Activated CD8-positive, alpha-beta T cell treated with anti-CD3 and anti-CD28 coated beads for 36 hours (primary cell): ENCODE measurements at places on chromosomes 1 and 21. TPM values are rescaled to one million over a fixed set of nuclear protein-coding genes. Genes with fewer than 3 reads are reported as not detected.

GRCh38 chr1:153592748-153593147 is 20.2 kb downstream of the S100A16 start:
- peaks cover 7% of the 10 kb centered on the region for H3K4me1 ChIP-seq
- DNase-seq, result no peak
- H3K27ac ChIP-seq, result no peak overlapping the region
- H3K27me3 ChIP-seq, result no peaks in the 10 kb centered on the region
- no peaks in the 10 kb centered on the region for H3K36me3 ChIP-seq

GRCh38 chr1:88923224-88923623 is 31.9 kb upstream of the GTF2B start:
- H3K36me3 ChIP-seq, result peaks cover 76% of the 10 kb centered on the region
- H3K27ac ChIP-seq, result no peak overlapping the region
- H3K4me3 ChIP-seq, result no peak overlapping the region
- DNase-seq, result no peak
- H3K4me1 ChIP-seq, result no peaks in the 10 kb centered on the region
- H3K27me3 ChIP-seq, result no peaks in the 10 kb centered on the region

DNA sequence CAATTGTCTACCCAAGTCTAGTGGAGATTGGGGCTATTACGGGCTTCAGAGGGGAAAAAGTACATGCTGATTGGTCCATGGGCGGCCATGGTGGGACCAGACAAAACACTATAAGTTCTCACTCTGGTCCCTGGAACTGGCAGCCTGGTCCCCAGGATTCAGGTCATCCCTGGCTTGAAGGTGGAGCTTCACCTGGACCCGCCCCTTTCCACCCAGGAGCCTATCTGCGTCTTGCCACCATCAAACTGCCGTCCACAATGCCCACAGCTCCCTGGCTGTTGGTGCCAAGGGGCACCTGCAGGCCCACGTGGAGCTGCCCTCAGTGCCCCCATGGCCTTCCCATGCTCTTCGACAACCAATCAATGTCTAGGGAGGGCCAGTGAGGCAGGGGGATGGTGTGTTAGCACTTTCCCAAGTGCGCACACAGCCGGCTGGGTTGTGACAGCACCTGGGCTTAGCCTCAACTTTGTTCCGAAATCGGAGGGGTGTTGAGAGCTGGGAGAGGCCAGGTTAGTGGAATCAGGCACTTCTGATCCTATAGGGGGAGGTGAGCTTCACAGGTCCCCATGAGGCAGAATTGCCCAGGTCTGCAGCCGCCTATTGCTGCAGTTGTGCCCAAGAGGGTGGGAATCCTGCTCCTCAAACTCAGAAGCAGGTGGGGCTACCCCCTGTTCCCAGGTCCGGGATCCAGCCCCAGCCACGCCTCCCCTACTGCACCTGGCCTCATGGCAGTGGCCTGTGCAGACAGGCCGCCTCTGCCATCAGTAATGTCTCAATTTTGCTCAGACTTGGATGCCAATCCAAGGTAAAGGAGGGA is 1369.4 kb upstream of the PRMT6 start:
- no peak for DNase-seq
- H3K36me3 ChIP-seq, result no peaks in the 10 kb centered on the region
- H3K27me3 ChIP-seq, result no peaks in the 10 kb centered on the region
- no peaks in the 10 kb centered on the region for H3K4me1 ChIP-seq

Gene LRRC40
- total RNA-seq, result 21.0 TPM

- H3K36me3 ChIP-seq, result no peaks in the 10 kb centered on the region
- no peak overlapping the region for H3K4me3 ChIP-seq
- H3K27me3 ChIP-seq, result peaks cover 1% of the 10 kb centered on the region
- no peak overlapping the region for H3K27ac ChIP-seq
- DNase-seq, result peak; percentile 8
Measured at GRCh38 chr1:10730985-10731384, 65.5 kb downstream of the CASZ1 start.

Gene OBSCN
- total RNA-seq, result 21.6 TPM

DNA sequence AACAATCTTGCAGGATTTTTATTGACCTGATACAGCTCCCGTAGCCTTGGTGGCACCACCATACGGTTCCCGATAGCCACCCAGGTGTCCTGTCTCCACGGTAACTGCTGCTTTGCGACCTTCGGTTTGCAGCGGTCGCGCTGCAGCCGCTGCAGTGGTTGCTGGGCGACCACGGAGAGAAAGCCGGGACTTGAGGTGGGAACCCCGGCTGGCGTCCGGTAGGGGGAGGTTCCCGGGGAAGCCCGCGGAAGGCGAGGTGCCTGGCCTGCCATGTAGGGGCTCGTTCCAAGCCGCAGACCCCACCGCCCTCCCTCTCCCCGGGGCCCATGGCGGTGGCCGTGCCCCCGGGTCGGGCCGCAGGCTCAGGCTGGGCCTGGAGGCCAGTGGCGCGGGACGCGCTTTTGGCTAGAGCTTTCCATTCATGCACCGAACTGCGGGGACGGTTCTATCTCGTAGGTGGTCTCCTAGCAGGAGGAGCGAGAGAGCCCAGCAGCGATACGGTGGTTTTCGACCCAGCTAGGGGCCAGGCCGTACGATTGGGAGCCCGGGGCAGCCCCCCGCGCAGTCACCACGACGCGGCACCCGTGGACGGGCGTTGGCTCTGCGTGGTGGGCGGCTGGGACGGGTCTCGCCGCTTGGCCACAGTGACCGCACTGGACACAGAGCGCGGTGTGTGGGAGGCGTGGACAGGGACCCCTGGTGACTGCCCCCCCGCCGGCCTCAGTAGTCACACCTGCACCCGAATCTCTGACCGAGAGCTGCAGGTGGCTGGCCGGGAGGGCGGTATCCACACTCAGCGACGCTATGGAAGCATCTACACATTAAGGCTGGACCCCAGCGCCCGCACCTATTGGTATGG is at the start of gene KLHDC9:
Gene KLHDC9, plus strand, starts transcription at position 152 of the 859 bp plus-strand sequence. Its CDS starts 175 bp downstream, at position 327.
- peak; percentile 86 for DNase-seq
- H3K27ac ChIP-seq, result peak within 1 kb of the TSS; percentile 87
- no peaks in the 10 kb centered on the region for H3K27me3 ChIP-seq
- H3K4me3 ChIP-seq, result peak within 1 kb of the TSS; percentile 83
- H3K4me1 ChIP-seq, result peaks cover 45% of the 10 kb centered on the region
- peaks cover 23% of the 10 kb centered on the region for H3K36me3 ChIP-seq

GRCh38 chr1:115640384-115640783 is 1.4 kb upstream of the VANGL1 start:
- H3K4me1 ChIP-seq, result peaks cover 11% of the 10 kb centered on the region
- DNase-seq, result no peak
- peaks cover 28% of the 10 kb centered on the region for H3K27me3 ChIP-seq
- H3K4me3 ChIP-seq, result no peak overlapping the region

Gene AJAP1
- 0.78 TPM for total RNA-seq

DNA sequence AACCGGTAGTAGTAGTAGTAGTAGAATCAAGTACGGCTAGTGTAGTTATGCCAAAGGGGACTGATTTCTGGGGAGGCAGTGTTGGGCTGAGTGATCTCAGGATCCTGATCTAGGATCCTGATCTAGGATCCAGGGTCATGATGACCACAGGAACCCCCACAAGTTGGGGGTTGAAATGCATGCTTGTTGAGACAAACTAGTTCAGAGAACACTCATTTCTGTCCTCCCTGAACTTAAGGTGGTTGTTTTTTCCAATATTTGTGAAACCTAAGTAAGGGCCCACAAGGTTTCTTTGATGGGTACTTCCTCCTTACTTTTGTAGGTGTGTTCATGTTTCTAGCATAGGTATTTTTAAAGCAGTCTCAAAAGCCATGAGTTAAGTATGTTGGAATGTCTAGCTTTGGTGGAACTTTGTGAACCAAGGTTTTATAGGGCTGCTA is 33.9 kb upstream of the PDC start:
- no peak overlapping the region for H3K27ac ChIP-seq
- no peaks in the 10 kb centered on the region for H3K36me3 ChIP-seq
- H3K27me3 ChIP-seq, result no peaks in the 10 kb centered on the region
- no peak overlapping the region for H3K4me3 ChIP-seq
- peaks cover 7% of the 10 kb centered on the region for H3K4me1 ChIP-seq
- peak; percentile 5 for DNase-seq

Gene PLA2G4A
- not detected for total RNA-seq

DNA sequence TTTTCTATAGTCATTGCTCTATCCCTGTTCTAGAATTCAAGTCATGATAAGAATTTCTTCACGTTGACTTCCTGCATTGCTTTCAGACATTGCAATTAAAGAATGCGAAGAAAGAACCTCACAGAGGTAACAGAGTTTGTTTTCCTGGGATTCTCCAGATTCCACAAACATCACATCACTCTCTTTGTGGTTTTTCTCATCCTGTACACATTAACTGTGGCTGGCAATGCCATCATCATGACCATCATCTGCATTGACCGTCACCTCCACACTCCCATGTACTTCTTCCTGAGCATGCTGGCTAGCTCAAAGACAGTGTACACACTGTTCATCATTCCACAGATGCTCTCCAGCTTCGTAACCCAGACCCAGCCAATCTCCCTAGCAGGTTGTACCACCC is 10.6 kb downstream of the APCS start:
- no peak overlapping the region for H3K4me3 ChIP-seq
- H3K4me1 ChIP-seq, result peaks cover 2% of the 10 kb centered on the region
- no peak overlapping the region for H3K27ac ChIP-seq
- peaks cover 41% of the 10 kb centered on the region for H3K27me3 ChIP-seq

Gene OR10J5
- not detected for total RNA-seq

Gene PAX7
- total RNA-seq, result not detected

DNA sequence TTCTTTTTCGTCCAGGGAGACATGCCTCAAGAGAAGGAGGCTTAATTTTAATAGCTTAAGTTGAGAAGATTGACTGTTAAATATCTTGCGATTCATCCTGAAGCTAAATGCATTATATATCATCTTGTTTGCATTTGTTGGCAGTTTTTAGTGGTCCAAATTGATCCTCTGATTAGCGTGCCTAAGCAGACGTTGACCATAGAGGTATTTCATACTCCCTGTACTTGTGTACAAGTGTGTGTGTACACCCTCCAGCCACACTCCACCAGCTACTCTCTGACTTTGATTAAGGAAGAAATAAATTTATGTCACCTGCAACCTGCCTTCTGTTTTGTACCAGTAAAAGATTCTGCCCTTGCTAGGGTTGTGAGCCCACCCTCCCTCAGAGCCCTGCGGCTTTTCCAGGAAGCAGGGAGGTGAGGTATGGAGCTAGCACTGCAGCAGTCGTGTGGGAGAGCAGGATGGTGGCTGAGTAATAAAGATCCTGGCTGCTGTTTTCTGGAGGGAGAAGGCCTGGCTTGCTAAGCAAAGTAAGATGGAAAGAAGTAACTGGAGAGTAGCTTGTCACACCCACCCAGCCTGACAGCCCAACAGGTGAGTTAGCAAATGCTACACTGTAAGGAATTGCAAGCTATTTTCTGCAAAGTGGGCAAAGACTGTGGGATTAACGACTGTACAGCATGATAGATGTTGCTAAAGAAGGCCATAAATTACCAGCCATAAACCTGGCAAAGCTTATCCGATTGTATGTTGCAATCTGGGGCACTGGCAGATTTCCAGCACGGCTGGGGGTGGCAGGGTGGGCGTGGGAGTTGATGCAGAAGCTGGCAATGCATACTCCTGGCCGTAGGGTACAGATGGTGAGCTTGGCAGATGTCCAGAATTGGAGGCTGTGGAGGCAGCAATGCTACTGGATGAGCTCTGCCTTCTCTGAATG is 170.2 kb downstream of the TNR start:
- no peaks in the 10 kb centered on the region for H3K36me3 ChIP-seq
- H3K27ac ChIP-seq, result no peak overlapping the region
- H3K27me3 ChIP-seq, result peaks cover 17% of the 10 kb centered on the region
- no peak overlapping the region for H3K4me3 ChIP-seq
- DNase-seq, result no peak

- no peak overlapping the region for H3K4me3 ChIP-seq
- no peak overlapping the region for H3K27ac ChIP-seq
- DNase-seq, result no peak
- H3K4me1 ChIP-seq, result no peaks in the 10 kb centered on the region
Measured at GRCh38 chr1:54574158-54574778, 26.2 kb downstream of the ACOT11 start.

Gene GPR157
- 3.4 TPM for total RNA-seq

Gene AMY1A
- total RNA-seq, result not detected

GRCh38 chr1:178451529-178451928 is 45.2 kb downstream of the CLEC20A start:
- H3K4me1 ChIP-seq, result no peaks in the 10 kb centered on the region
- H3K36me3 ChIP-seq, result no peaks in the 10 kb centered on the region
- no peak for DNase-seq
- no peak overlapping the region for H3K4me3 ChIP-seq
- no peaks in the 10 kb centered on the region for H3K27me3 ChIP-seq

Gene CCDC24
- total RNA-seq, result 1.8 TPM
